ENCODE measurements at places on chromosomes 6 and 20.

DNA sequence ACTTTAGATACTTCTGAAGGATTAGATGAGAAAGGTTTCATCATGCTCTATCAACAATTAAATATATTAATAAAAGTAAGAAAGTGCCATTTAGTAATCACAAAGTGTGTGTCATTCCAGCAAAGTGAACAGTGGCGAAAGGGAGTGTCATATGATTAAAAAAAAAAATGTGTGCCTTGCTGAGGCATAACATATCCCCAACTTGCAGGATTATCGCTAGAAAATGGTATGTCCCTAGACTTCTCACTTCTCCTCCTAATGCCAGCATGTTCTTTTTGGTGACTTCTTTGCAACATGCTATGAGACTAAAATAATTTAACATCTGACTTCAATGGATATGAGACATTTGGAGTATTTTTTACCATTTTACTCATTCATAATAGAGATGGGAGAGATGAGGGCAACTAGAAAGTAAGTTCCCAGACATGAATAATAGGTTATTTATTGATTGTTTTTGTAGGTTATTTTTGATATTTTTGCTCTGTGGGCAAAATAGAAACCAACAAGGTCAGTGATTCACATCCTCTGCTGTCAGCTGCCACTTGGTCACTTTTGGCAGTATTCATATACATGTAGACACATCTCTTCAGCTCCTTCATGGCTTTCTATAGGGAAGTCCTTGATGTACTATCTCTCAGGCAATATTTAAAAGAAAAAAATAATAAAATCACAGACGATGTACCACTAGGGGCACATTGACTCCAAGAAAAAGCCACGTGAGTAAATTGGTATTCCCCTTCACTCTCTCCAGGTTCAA lies 370.1 kb downstream of the BMP2 start:
- no peak for DNase-seq

- peak; percentile 72 for DNase-seq
These were observed 328.5 kb upstream of the PRDM1 start for GRCh38 chr6:105757512-105758200.

- DNase-seq, result peak; percentile 38
These were observed 22.5 kb upstream of the C6orf58 start for GRCh38 chr6:127554435-127555006.

GRCh38 chr6:82775361-82775760 lies 290.3 kb downstream of the UBE3D start:
- DNase-seq, result no peak

- DNase-seq, result no peak
These were observed 91.0 kb downstream of the EYA2 start for GRCh38 chr20:46985671-46986070.

- no peak for DNase-seq
These were observed 1.5 kb downstream of the BTN3A2 start for GRCh38 chr6:26366504-26366903.

GRCh38 chr6:57190140-57190539 lies 18.0 kb downstream of the BAG2 start:
- DNase-seq, result no peak

DNA sequence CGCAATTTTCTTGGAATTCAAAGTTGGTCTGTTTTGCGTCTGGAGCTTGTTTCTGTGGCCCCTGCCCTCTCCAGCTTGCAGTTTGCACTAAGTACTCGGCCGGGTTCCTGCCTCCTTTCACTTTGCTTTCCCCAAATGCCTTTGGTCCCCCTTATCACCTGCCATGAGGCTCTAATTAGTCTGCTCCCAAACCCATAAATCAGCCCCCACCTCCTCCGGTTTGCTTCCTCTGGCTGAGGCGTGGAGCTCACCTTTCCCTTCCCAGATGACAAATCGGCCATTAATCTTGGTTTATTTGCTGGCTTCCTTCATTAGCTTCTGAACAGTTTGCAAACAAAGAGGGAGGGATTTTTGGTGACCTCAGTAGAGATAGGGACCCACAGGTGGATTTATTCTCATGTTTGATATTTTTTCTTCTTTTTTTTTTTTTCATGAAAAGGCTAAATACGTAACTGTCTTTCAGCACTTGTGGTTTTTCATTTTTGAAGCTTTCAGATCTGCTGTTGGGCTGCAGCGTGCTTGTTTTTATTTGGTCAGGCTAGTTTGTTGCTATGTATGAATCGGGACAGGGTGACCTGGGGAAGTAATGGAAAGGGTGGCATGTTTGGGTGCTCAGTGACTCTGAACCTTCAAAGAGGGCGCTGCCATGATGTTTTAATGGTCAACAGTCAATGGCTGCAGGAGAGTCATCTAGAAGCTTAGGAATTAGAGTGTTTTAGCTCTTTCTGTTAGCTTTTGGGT lies 121.7 kb upstream of the JAG1 start:
- no peak for DNase-seq

GRCh38 chr6:30542404-30542725 lies 13.9 kb downstream of the GNL1 start:
- DNase-seq, result no peak

GRCh38 chr6:64254558-64254957 lies 619.0 kb downstream of the PHF3 start:
- peak; percentile 35 for DNase-seq

GRCh38 chr6:38169977-38170526 lies 350.5 kb downstream of the ZFAND3 start:
- DNase-seq, result peak; percentile 88

DNA sequence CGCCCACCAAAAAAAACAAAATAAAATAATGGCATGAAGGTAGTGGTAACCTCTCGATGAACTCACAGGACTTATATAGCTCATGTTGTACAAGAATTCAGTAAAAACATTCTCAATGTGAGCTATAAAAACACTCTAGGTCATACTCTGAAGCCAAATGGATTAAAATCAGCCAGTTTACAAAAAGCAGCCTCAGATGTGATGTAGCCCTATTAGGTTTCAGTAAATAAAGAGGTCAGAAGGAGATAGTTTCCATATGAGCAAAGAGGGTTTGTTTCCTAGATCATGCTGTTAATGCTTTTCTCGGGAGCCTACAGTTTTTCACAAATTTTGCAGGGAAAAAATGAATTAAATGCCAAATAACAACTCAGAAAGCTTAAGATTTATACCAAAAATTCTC lies 319.5 kb upstream of the HSF2 start:
- no peak for DNase-seq

GRCh38 chr6:105492706-105493673 lies 90.1 kb upstream of the PREP start:
- DNase-seq, result no peak

- DNase-seq, result no peak
These were observed 216.9 kb downstream of the GMDS start for GRCh38 chr6:2028457-2029038.

GRCh38 chr20:14235355-14235754 lies 102.1 kb downstream of the FLRT3 start:
- DNase-seq, result no peak

GRCh38 chr6:37272834-37273566 lies 15.1 kb upstream of the TMEM217 start:
- no peak for DNase-seq

GRCh38 chr20:17021481-17021880 lies 205.4 kb upstream of the PCSK2 start:
- no peak for DNase-seq
